ENCODE measurements at places on chromosomes 13 and 19.

DNA sequence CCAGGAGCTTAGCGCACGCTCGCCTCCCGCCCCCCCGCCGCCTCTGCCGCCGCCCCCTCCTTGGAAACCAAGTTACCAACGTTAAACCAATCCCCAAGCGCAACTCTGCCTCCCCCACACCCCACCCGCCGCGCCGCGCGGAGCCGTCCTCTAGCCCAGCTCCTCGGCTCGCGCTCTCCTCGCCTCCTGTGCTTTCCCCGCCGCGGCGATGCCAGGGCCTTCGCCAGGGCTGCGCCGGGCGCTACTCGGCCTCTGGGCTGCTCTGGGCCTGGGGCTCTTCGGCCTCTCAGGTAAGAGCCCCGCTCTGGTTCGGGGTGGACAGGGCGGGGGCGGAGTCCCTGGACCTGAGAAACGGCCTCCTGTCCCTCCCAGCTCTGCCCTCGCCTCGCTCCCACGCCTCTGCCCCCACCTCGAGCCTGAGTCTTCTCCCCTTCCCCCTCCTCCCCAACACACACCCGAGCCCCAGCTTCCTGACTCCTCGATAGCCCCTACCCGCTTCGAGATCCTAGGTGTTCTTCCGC is at the start of gene ICAM5:
Gene ICAM5 (plus strand): TSS at position 117 of the 521 bp plus-strand sequence. CDS start 92 bp downstream, at position 209.
- DNase-seq = peak; percentile 66

DNA sequence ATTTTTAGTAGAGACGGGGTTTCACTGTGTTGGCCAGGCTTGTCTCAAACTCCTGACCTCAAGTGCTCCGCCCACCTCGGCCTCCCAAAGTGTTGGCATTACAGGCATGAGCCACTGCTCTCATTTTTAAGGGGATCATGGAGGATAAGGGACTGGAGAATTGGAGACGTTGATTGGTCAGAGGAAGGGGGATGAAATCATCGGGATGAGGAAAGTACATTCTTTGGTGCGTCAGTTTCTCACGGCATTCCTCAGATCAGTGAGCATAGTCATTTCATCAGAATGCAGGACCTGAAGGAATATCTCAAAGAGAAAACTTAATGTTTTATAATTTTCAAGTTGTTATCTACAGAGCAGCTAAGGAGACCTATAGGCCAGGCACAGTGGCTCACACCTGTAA is 14.0 kb downstream of the ZNF114 start:
- DNase-seq = no peak

DNA sequence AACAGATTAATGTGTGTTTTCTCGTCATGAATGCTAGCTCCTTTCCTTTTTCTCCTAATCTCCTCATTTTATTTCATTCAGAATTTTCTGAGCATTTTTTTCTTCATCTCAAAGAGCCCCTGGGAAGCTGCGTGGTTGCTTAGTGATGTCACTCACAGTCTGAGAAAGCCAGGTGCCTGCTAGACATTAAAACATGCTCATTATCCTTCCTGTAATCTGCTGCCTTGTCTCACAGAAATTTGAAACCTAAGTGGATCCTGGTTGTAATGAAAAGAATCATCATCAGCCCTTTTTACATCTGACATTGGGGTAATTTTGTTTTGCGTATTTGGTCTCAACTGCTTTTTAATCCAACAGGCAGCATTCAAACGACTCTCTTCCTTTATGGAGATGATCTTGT is 108.2 kb upstream of the RNF113B start:
- no peak for DNase-seq

- no peak for DNase-seq
Observed at GRCh38 chr19:30235946-30236345, 136.2 kb upstream of the ZNF536 start.

DNA sequence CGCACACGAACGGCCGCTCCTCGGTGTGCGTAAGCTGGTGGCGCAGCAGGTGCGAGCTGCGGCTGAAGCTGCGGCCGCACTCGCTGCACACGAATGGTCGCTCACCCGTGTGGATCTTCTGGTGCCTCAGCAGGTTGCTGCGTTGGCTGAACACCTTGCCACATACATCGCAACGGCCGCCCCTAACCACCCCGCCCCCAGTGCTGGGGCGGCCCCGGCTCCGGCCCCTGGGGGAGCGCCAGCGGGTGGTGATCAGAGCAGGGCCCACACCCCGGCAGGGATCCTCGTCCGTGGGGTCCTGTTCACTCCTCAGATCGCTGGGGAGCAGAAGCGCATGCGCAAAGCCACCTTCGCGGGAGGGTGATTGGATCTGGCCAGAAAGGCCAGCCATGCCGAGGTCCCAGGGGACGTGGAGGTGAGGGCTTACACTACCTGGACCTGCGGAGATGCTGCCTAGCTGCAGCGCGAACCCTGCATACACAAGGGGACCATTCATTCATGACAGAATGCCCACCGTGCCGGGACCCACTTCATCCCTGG is 4.7 kb upstream of the UBE2M start:
- DNase-seq = no peak

- DNase-seq = no peak
Observed at GRCh38 chr13:40798380-40798779, 9.0 kb downstream of the SLC25A15 start.

DNA sequence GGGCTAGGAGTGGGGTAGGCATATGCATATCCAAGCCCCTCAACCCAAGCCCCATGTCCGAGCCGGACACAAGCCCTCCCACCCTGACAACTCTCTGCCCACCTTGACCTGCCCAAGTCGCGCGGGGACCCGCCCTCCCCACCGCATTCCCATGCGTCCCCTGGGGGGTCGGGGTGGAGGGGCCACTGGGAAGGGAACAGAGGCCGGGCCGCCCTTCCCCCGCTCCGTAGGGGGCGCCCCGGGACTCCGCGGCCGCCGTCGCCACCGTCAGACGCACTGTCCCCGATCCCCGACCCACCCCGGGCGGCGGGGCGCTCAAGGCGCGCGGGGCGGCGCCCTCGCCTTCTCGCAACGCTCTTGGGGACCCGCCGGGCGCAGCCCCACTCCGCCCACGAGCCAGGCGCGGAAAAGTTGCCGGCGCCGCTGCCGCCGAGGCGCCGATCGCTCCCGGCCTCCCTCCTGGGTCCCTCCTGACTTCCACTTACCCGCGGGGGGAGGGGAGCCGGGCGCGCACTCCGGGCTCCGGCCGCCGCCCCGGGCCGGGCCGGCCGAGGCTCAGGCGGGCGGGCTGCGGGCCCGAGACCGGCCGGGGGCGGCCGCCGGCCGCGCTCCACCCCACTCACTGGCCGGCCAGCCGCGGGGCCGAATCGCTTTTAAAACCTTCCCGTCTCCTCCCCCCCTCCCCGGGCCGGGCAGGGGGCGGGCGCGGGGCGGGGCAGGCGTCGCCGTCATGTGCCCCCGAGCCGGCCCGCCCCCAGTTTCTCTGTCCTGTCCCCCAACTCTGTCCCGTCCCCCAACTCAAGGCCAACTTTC is 34.4 kb upstream of the NANOS3 start:
- peak; percentile 59 for DNase-seq

GRCh38 chr13:99104396-99104795 is 96.3 kb upstream of the UBAC2 start:
- DNase-seq = no peak

- DNase-seq = no peak
Observed at GRCh38 chr13:112669881-112670499, 19.8 kb upstream of the ATP11A start.

GRCh38 chr19:6693056-6693471 is 23.1 kb upstream of the TNFSF14 start:
- DNase-seq = no peak

DNA sequence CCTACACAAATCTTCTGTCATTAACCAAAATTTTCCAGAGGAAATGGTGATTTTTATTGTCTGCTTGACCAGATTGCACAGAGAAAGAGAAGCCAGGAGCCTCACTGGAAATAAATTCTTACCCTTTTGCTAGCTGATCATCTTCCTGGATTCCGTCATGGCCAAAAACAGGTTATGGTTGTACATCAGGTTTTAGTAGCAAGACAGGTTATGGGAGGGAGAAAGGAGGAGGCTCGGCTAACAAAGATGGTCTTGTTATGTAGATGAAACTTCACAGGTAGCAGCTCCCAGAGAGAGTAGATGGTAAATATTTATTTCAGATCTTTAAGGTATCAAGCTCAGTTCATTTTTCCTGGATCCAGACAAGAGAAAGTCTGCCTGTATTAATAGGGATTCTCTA is 19.7 kb upstream of the CEACAM3 start:
- DNase-seq = no peak

- no peak for DNase-seq
Observed at GRCh38 chr13:35832551-35832950, 298.6 kb downstream of the DCLK1 start.

DNA sequence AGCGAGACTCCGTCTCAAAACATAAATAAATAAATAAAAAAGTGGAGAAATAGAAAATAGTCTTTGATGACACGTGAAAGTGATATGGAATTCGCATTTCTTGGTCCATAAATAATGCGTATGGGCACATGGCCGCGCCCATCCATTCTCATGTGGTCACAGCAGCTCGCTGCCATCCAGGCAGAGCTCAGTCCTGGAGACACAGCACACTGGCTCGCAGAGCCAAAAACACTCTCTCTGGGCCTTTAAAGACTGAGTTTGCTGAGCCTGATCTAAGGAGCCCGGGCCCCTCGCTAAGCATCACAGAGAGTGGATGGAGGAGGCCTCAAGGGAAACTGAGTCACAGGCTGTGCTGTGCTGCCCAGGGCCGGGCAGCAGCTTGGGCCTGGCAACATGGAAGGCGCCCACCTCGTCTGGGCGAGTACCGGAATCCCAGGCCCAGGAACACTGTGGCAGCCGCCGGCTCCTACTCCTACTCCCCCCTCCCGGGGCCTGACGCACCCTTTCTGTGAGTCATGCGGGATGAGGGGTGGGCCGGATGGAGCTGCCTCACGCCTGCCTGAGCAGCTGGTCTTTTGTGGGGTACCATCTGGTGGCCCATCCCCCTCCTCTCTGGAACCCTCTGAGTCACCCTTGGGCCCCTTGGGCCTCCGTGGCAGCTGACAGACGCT is 28.9 kb upstream of the CACTIN start:
- no peak for DNase-seq

DNA sequence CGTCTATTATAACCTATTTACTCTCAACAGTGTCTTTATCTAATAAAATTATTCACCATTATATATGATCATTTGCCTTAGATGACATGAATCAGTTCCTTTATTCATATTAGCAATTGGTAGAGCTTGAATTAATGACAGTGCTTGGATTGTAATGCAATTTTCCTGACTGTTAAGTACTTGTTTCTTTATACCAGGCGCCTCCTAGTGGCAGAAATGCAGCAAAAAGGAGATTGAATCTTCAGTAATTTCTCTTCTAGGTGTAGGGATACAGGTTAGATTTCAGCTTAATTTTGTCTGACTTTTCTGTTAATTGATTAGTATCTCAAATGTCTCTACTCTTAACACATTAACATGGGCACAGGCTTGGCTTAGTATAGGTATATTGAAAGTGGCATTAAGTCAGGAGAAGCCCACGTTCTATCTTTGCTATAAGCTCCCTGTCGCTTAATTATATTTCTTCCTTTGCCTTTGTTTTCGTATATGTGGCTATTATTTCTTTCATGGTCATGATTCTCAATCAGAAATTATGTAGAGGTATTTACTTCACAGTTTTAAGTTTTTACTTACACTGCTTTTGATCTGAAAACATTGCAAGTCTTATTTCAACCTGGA is 9.1 kb upstream of the LHFPL6 start:
- DNase-seq = peak; percentile 60

DNA sequence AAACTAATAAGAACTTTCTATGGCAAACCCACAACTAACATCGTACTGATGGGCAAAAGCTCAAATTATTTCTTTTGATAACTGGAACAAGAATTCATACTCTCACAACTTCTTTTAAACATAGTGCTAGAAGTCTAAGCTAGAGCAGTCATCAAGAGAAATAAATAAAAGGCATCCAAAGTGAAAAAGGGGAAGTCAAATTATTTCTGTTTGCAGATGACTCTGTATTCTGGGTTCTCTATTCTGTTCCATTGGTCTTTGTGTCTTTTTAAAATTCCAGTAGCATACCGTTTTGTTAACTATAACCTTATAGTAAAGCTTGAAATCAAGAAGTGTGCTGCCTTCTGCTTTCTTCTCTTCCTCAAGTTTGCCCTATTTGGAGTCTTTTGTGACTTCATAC is 1215.9 kb downstream of the UQCRFS1 start:
- DNase-seq = no peak

DNA sequence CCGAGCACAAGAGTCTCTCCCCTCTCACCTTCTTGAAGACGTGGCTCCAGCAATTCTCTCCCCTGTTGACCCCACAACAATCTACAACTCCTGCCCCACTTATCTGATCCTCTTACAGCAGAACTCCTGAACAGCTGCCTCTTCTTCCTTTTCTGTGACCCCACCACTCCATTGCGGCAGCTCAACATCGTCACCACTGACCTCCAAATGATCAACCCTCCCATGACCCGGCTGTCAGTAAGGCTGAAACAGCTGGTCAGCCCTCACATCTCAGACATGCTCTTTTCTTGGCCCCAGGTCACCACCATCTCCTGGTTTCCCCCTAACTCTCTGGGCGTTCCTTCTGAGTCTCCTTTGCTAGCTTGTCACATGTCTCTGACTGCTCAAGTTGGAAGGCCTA is 1.8 kb downstream of the EXOSC5 start:
- no peak for DNase-seq

- DNase-seq = no peak
Observed at GRCh38 chr19:40054632-40055031, 1.4 kb downstream of the ZNF780B start.

DNA sequence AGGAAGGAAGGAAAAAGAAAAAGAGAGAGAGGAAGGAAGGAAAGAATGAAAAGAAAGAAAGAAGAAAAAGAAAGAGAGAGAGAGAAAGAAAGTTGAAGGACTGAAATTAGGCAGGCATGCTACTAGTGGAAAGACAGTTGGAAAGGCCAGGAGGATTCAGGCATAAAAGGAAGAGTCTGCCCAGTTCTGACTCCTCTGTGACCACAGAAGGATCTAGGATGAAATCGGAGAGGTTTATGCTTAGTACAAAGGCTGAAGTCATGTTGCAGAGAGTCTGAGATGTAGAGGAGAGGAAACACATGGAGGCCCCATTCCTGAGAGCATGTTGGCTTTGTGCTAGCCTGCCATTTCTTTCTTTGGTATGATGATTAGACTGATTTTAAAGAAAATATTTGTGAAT is 246.5 kb upstream of the ARGLU1 start:
- DNase-seq = no peak

DNA sequence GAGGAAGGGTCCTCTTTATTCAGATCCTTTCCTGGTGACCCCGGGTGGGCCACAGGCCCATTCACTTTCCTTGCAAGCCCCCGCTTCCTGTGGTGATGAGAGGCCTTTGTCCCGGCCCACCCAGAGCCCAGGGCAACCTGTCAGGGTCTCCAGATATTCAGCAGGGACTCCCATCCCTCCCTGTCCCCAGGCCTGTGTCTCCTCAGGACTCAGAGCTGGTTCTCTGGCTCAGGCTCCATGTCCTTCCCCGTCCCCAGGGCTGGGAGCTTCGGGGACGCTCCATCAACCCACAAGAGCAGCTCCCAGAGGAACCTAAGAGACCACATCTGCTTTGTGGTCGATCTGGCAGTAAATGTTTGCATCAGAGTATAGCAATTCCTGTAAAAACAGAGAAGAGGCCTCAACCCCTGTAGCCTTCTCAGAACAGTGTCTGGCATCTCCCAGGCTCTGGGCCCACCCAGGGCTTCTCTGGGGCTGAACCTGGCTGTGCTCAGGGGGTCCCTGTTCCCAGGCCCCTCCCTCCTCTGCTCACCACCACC is 7.8 kb downstream of the CEACAM4 start:
- no peak for DNase-seq

GRCh38 chr19:50932690-50933083 is 20.2 kb downstream of the KLK5 start:
- DNase-seq = no peak

- no peak for DNase-seq
Observed at GRCh38 chr13:108322206-108322824, 52.8 kb downstream of the TNFSF13B start.
